ENCODE measurements at places on chromosomes 3 and 15. TPM values are rescaled to one million over a fixed set of nuclear protein-coding genes. Genes with fewer than 3 reads are reported as not detected.
A peak's percentile ranks its signal among the peaks of the same experiment; 100 is the strongest.

DNA sequence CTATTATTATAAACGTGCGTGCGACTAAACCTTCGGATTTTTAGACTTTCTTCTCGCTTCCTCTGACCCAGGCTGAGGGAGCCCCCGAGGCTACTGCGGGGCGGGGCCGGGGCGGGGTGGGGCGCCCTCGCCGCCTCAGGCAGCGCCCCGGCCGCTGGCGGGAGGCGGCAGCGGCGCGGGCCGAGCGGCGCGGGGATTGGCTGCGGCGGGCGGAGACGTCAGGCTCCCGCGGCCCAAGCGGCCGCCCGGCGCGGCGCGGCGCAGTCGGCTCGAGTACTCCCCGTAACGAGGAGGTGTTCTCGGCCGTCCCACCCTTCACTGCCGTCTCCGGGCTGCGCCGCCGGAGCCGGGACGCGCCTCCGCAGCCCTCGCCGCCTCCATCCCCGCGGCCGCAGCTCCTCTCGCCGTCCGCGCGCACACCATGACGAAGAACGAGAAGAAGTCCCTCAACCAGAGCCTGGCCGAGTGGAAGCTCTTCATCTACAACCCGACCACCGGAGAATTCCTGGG lies at the start of gene ATP1B3:
TSS of gene ATP1B3 (plus strand) at position 263 of the 510 bp plus-strand sequence. CDS start at position 422, 159 bp downstream.
- peak; percentile 84 for DNase-seq

DNA sequence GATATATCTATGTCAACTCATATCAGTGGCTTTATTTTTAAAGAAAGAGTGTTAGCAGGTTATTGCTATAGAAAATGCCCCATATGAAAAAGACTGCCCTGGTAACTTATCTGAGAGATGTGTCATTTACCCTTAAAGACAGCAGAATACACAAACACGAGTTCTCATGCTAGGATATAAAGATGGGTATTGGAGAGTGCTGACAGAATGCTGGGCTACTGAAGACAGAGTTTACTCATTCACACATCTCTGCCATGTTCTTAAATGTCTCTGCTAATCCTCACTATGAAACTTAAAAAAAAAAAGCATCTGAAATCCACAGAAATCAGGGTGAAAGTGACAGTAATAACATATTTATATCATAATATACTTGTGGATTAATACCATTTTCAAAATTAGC lies 126.7 kb downstream of the FOXP1 start:
- DNase-seq = no peak

DNA sequence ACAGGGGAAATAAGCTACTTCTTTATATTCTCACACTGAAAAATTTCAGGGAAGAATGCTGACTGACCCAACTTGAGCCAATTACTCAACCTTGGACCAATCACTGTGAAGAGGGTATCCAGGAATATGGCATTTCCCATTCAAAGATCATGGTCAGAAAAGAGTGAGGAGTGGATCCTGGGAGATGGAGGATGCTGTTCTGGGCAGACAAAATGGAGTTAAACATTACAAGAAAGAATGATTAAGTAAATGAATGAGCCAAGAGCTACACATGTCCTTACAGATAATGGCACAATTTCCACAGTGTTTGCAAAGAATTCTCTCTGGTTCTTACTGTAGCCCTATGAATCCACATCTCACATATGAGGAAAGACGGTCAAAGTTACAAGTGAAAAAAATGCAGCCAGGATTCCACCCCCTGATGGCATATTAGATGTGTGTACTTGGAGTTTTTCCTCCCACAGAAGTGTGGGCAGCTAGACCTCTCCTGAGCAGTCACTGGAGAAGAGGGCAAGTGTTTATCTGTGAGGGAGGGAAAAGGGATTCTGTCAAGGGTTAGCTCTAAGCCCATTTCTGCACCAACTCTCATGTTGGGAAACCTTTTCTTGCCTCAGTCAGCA lies 33.8 kb downstream of the AMOTL2 start:
- no peak for DNase-seq

DNA sequence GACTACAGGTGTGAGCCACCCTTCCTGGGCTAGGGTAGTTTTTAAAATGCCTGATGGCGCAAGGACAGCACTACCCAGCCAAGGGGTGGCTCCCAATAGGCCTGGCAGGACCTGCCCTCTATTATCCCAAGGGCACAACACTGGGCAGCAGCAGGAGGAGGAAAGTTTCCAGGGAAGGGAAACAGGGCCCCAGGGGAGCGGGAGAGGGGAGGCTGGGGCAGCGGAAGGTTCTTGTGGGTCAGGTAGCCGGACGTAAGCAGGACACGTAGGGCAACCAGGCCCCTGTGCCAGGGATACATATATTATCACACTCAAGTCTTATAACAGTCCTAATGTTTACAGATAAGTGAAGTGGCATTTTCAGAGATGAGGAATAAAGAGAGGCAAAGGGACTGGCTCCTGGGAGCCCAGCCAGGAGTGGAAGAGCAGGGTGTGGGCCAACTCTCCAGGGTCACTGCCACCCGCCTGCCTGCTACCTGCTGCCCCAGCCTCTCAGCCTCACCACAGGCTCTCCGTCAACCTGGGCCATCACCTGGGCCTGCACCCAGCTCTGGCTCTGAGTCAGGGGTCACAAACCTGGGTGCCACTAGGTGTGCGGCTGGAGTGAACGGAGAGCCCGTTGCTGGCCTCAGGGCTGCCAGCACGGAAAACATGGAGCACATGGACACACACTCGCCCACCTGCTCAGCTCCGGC lies 73.2 kb upstream of the SNRPA1 start:
- peak; percentile 23 for DNase-seq

DNA sequence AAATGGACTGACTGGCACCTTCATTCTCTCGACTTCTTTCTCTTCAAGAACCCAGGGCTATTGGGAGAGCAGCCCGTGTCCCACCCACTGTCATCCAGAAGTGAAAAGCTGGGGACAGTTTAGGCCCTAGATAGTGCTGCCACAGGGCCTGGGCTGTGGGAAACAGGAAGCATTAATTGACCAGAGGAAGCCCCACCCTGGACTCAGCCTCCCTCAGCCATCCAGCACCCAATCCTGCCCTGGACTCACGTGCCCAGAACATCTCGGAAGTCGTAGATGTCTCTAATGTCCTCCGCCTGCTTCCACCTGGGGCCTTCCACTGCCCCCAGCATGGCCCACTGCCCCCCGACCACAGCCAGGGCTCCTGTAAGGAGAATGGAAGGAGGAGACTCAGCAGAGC lies 2.3 kb downstream of the CAMK1 start:
- DNase-seq = no peak

- no peak for DNase-seq
Measured at GRCh38 chr3:76436894-76437293, 603.0 kb upstream of the ROBO2 start.

- no peak for DNase-seq
Measured at GRCh38 chr3:31106912-31107311, 212.5 kb upstream of the GADL1 start.

DNA sequence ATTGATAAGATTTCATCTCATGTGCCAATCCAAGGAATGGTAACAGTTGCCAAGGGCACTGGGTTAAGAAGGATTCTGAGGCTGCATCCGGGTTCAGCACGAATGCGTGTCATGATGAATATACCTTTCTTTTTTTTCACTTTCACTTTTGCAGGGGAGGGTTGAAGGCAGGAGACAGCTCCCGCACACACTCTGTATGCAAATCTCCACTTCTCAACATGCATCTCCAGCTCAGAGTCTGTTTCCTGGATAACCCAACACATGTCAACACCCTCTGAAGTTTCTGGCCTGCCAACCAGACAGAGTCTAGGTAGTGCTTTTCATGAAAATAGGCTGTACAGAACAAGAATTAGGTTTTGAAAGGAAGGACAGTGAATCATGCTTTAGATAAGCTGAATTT lies 21.6 kb downstream of the B4GALT4 start:
- peak; percentile 23 for DNase-seq

DNA sequence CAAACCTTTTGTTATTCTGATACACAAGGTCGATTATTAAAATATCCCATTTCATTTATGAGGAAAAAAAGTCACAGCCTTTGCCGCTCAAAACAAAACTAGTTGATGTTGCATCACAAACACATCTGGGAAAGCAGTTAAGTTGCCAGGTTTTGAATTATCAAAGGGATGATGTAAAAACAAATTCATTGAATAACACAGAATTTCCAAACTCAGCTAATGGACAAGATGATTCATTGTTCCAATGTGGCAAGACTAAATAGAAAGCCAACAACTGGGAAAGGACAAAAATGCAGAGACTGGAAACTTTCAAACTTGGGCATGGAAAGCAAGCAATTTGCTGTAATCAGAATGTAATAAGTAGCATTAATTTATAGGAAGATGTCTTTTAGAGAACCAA lies 610.0 kb upstream of the ZNF385D start:
- DNase-seq = no peak

GRCh38 chr3:134998855-134999254 lies 203.8 kb downstream of the EPHB1 start:
- no peak for DNase-seq

ATP13A5 gene
- 0.86 TPM for total RNA-seq

CHCHD4 gene
- 13.2 TPM for total RNA-seq

ALS2CL gene
- 43.8 TPM for total RNA-seq

LSAMP gene
- total RNA-seq = 11.4 TPM

SENP8 gene
- total RNA-seq = 4.8 TPM

AGBL1 gene
- not detected for total RNA-seq
